ENCODE measurements at places on chromosomes 3 and 15. TPM values are rescaled to one million over a fixed set of nuclear protein-coding genes. Genes with fewer than 3 reads are reported as not detected.

PTPRG gene
- total RNA-seq, result 55.3 TPM

PLXNA1 gene
- total RNA-seq, result 63.2 TPM

HES1 gene
- 13.7 TPM for total RNA-seq

C3orf85 gene
- total RNA-seq, result not detected

FBXO45 gene
- 16.8 TPM for total RNA-seq

BOC gene
- total RNA-seq, result 26.5 TPM

ZNF385D gene
- 39.6 TPM for total RNA-seq

STAB1 gene
- 21.0 TPM for total RNA-seq

SPINK8 gene
- total RNA-seq, result not detected

GRCh38 chr15:89364341-89364740, 29.7 kb upstream of the POLG start:
- no peak for DNase-seq

GRCh38 chr3:17059989-17060550, 175.3 kb downstream of the PLCL2 start:
- no peak for DNase-seq

DNA sequence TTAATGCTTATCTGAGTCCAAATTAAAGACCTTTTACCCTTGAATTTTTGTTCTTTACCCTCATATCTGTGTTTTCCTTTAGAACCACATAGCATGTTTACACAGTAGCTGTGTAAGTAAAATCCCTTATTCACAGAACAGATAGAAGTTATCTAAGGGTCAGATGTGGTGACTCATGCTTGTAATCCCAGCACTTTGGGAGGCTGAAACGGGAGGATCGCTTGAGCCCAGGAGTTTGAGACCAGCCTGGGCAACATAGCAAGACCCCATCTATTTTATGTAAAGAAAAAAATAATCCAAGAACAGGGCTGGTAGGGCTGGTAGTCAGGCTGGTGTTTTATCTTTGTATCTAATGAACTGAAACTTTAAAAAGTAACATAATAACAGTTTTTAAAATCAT, 23.2 kb downstream of the NXPE3 start:
- DNase-seq, result no peak

DNA sequence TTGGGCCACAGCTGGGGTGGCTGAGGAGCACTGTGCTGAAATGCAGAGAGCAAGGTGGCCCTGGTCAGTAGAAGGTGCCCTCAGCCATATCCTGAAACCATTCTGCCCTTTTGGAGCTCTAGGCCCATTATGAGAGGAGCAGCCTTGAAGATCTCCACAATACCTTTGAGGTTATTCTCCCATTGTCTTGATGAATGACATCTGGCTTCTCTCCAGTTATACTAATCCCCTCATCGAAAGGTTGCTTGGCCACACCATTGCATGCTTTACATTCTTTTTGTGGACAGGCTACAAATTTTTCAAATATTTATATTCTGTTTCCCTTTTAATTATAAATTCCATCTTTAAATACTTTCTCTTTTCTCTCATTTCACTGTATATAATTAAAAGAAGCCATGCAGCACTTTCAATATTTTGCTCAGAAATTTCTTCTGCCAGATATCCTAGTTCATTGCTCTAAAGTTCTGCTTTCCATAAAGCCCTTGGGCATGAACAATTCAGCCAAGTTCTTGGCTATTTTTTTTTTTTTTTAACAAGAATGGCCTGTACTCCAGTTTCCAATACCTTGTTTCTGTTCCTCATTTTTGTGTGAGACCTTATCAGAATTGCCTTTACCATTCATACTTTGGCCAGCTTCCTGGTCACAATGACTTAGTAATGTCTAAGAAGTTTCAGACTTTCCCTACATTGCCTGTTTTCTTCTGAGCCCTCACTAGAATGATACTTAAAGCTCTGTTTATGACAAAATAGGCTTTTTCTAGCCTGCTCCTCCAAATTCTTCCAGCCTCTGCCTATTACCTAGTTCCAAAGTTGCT, 138.9 kb upstream of the SGO1 start:
- DNase-seq, result no peak

DNA sequence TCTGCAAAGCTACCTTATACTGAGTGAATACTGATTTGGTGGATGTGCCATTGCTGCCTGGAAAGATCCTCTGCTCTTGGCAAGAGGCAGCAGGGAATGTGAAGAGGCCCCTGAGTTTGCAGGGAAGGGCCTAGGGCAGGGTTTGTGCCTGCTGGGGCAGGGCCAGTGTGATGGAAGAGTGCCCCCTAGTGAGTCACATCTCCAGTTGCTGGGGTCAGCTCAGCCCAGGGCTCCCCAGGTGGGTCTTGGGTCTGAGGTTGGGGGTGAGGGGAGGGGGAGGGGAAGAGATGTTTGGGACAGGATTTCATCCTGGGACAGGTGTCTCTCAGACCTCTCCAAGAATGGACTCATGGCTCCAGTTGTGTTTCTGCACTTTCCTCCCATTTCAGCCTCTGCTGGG, 4.1 kb upstream of the AMOTL2 start:
- no peak for DNase-seq

GRCh38 chr15:77030048-77030927, 35.4 kb downstream of the PSTPIP1 start:
- peak; percentile 18 for DNase-seq

DNA sequence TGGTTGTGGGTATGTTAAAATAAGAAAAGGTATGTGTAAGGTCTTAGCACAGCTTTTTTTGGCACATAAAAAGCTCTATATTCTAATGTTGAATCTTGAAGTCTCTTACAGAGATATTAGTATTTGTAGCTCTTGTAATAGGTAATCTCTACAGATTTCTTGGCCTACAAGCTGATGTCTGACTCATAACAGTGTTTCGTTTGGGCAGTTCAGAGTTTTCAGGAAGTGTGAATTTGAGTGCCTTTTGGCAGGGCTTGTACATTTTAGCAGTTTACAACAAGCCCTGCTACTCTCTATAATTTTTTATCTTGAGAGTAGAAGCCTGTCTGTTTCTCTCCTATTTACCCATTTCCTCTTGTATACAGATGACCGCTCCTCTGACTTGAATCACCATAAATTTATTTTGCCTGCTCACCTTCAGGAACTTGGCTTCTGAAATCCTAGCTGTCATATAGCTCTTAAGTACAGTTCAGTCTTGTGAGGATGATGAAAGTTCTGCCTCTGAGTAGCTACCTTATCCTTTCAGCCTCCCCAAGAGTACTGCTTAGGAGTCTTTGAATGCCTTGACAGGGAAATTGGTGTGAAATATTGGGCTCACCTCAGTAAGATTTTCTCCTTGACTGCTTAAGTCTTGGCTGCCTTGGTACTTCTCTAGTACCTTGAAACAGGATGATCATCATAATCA, 419.9 kb upstream of the RARB start:
- no peak for DNase-seq

GRCh38 chr15:29784413-29784812, 37.9 kb downstream of the TJP1 start:
- DNase-seq, result no peak

- no peak for DNase-seq
Observed at GRCh38 chr3:126450744-126451143, 24.9 kb downstream of the ZXDC start.

- DNase-seq, result no peak
Observed at GRCh38 chr3:173920386-173920785, 522.8 kb downstream of the NLGN1 start.

GRCh38 chr15:62932436-62932835, 110.1 kb upstream of the TPM1 start:
- no peak for DNase-seq

DNA sequence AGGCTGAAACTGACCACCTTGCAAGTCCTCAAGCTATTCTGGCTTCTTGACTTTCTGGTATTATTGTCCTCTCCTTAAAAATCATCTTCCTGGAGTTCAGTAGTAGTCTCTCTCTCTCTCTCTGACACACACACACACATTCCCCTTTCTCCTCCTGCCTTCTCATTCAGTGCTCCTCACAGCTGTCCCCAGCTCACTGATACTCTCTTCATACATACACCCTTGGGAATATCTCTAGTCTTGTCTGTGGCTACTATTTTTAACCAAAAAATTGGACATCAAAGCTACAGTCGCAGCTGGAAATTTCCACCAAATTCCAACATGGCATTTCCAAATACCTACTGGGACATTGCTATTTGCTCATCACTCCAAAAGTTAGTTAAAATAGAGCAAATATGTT, 178.9 kb downstream of the ECT2 start:
- DNase-seq, result no peak

DNA sequence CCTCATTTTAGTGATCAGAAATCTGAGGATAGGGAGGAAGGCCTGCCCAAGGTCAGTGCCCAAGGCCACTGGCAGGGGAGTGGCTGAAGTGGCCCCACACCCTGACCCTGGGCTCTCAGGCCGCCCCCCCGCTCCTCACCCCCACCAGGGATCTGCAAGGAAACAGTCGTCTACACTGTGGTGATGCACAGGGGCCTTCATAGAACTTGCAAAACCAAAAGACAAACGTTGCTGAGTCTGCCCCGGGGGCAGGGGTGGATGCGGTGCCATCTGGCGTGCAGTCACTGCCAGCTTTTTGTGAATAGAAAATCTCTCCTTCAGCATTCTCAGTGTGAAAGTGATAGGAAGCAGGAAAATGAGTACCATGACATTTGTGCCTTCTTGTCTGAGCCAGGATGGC, 41.3 kb downstream of the WHAMM start:
- no peak for DNase-seq

GRCh38 chr3:117238806-117239205, 529.2 kb downstream of the TUSC7 start:
- DNase-seq, result no peak

DNA sequence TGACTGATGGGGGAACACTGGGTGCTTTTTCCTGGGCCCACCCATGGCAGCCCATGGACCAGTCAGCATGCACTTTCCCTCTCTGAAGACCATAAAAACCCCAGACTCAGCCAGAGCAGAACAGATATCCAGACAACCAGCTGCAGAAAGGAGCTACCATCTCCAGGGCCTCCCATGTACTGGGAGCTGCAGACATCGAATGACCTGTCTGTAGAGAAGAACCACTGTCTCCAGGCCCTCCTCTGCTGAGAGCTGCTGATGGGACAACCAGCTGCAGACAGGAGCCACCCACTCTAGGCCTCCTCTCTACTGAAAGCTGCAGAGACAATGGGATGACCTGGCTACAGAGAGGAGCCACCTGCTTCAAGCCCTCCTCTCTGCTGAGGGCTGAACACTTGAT, 66.6 kb downstream of the PROS1 start:
- DNase-seq, result no peak

- DNase-seq, result no peak
Observed at GRCh38 chr3:137075020-137075419, 117.2 kb downstream of the IL20RB start.

DNA sequence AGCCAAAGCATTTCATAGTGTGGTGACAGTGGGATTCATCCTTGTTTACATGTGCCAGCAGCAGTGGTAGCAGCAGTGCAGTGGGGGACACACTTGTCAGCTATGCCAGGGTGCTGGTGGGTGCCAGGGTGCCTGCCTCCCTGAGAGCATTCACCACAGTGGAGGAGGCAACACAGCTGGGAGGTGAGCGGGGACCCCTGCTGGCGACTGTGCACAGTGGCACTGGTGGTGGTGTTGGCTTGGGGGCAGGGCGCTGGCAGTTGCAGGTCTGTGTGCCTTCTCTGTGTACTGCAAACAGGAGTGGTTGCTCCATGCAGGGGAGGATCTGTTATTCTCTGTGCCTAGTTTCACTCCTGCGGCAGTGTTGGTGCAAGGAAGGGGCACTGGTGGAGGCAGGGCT, 41.2 kb downstream of the CEP63 start:
- no peak for DNase-seq

DNA sequence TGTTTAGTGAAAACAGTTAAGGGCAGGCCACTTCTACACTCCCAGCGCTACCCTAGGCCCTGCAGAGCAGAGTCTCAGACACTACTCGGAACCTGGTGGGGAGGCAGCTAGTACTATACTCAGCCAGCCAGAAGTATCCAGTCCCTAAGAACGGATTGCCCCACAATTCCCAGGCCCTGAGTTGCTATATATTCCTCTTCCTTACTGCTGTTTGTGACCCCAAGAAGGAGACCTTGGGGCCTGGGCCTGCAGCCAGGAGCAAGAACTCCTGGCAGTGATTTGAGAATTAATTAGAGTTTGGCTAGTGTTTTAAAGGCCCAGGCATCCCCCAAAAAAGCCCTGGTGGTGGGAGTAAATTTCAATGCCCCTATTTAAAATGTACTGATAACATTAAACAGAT, 87.7 kb downstream of the RBPMS2 start:
- DNase-seq, result no peak
